IPS-NIHi11 (cell line): ENCODE measurements at places on chromosomes 3 and 15.

- DNase-seq: no peak
These were observed 23.5 kb downstream of the CIAO2A start for GRCh38 chr15:64070106-64070505.

GRCh38 chr15:86355801-86356200 is 276.1 kb downstream of the AGBL1 start:
- DNase-seq: peak; percentile 33

DNA sequence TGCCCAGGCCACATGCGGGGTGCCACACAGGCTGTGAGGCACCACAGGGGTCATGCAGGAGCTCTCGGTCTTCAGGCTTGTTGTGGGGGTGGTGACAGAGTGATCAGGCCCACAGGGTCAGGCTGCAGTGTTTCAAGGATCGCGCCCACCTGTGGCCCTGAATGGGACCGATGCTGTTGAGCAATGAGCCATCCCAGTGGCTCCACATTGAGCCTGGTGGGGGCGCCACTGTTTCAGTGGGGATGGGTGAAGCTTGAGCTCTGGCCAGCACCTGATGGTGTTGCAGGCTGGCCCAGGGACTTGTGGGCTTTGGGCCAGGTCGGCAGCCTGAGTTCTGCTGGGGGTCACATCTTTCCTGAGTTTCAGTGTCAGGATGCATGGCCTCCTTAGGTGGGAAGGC is 230.1 kb downstream of the UBE3A start:
- no peak for DNase-seq

DNA sequence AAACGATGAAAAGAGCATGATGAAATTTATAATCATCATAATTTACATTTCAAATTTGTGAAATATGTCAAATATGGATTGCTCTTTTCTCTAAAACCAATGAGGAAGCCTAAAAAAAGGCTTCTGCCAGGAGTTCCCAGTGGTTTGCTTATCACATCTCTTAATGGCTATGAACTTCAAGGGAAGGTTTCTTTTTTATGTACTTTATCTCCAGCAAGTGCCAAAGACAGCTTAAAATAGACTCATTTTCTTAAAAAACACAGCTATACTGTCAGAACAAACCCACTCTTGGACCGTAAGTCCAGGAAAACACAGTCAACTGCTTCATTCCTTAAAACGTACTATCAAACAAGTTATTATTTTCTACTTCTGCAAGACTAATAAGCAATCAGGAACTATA is 80.2 kb downstream of the DLG1 start:
- DNase-seq: no peak

GRCh38 chr3:139088462-139089324 is 44.0 kb upstream of the PRR23C start:
- no peak for DNase-seq
